ENCODE measurements at places on chromosomes 16 and 17. TPM values are rescaled to one million over a fixed set of nuclear protein-coding genes. Genes with fewer than 3 reads are reported as not detected.

The AATK gene
- 128 TPM for polyA plus RNA-seq

The AOC2 gene
- 3.3 TPM for polyA plus RNA-seq

The PMP22 gene
- polyA plus RNA-seq = 129 TPM

The RIPOR1 gene
- polyA plus RNA-seq = 80.3 TPM

The SOX8 gene
- 166 TPM for polyA plus RNA-seq

The FA2H gene
- 20.4 TPM for polyA plus RNA-seq

The TBL3 gene
- 39.0 TPM for polyA plus RNA-seq

The CLEC19A gene
- 1.00 TPM for polyA plus RNA-seq

The FBXW10B gene
- polyA plus RNA-seq = 1.8 TPM

Measured in spinal cord (tissue), 10 donors.